ENCODE measurements at places on chromosomes 12 and 14.

GRCh38 chr12:120562906-120563305 is 18.3 kb downstream of the POP5 start:
- DNase-seq, result no peak

- DNase-seq, result peak; percentile 85
Observed at GRCh38 chr12:569803-570434, 93.3 kb downstream of the NINJ2 start.

GRCh38 chr12:117966511-117966910 is 2.3 kb downstream of the KSR2 start:
- DNase-seq, result no peak

DNA sequence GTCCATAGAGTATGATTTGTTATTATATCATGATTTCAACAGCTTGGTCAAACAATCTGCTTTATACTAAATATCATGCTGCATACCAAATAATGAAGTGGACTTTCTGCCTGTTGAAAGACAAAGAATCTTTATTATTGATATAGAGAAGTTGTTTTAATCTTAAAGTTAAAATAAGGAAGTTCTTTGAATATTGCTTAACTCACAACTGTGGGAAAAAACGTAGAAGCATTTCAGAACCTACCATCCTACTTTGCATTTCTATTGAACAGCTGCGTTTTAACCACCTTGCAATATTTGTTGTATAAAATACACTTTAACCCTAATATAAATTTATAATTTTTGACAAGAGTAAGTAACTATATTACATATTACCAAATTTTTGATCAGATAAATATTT is 22.9 kb upstream of the ARL1 start:
- no peak for DNase-seq

- no peak for DNase-seq
Observed at GRCh38 chr12:76144245-76144549, 59.7 kb upstream of the NAP1L1 start.

- no peak for DNase-seq
Observed at GRCh38 chr12:93722835-93723567, 45.8 kb downstream of the CRADD start.

- no peak for DNase-seq
Observed at GRCh38 chr12:2366711-2367110, 313.9 kb downstream of the CACNA1C start.

Measured in activated CD4-positive, alpha-beta T cell treated with anti-CD3 and anti-CD28 coated beads, Interleukin-2, Interleukin-4, amounts not matched to agents 100 ng/mL and 50 ng/mL, durations not matched to agents 16 hours and 8 hours (primary cell).